ENCODE measurements at places on chromosomes 2 and 18. TPM values are rescaled to one million over a fixed set of nuclear protein-coding genes. Genes with fewer than 3 reads are reported as not detected.

DNA sequence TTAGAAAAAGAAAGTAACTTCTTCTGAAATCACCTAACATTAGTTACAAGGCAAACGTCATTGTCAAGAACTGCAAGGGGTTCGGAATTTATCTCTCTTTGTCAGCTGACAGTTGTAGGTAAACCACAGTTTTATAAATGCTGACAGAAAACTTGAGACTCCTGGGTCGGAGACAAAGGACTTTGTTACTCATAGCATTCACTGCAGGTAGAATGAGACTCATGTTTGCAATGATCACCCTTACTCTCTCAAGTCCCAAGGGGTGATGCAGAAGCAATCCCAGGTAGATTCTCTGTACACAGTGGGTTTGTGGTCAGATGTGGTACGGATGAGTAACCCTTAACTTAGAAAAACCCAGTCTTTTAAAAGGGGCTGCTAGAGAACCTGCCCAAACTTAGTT, 757.8 kb downstream of the TRIB2 start:
- DNase-seq, result no peak

CYS1 gene
- 0.09 TPM for total RNA-seq

DNA sequence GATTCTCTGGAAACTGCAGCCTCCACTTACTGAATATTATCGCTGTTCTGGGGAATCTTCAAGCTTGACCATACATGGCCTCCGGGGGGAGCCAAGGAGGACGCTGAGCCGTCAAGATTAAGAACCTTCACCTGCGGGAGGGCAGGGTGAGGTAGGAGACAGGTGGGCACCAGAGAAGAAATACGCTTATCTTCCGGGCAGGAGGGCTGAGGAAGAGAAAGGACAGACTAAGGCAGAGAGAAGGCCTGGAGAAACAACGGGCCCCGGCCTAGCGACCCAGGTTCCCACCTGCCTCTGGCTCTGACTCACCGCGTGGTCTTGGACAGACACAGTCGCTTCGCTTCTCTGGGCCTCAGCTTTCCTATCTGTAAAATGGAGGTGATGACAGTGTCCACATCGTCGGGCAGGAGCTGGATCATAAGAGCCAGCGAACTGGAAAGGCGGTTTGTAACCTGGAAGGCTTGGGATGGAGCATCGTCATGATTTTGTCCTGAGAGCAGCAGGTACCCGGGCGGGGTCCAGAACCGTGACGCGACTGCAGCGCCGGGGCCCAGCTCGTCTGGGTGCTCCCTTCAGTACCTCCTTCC, 659 bp downstream of the ZNF142 start:
- DNase-seq, result peak; percentile 32

RMDN2 gene
- 4.2 TPM for total RNA-seq

DNA sequence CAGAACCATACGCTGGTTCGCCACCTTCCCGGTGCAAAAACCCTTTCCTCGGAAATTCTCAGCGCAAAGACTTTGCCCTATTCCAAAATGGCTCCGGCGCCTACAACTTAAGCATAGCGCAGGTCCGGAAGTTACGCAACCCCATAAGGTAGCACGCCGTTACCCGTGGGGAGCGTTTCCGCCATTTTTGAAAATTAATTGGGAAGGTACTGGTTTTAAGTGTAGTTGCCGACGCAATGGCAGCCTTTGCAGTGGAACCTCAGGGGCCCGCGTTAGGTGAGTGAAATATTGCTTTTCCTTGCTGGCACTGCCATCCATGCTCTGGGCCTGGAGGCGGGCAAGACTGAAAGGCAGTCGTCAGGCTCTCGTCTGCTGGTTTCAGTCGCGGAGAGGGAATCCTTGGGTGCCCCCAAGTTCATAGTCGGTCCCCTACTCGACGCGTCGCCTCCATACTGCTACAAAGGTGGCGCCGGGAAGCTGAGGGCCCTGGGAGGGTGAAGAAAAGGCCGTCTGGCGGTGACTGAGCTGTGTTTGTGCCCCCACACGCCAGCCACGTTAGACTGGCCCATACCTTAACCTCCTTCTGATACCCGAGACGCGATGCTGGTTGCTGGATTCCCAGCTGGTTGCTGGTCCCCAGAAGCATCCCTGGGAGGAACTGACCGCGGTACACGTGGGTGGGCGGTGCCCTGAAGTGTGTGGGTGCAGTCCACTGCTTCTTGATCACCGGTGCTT, at the start of gene NUP35:
TSS of gene NUP35 (plus strand) at position 222 of the 735 bp plus-strand sequence. CDS start at position 237, 15 bp downstream.
- peak; percentile 89 for DNase-seq

DNA sequence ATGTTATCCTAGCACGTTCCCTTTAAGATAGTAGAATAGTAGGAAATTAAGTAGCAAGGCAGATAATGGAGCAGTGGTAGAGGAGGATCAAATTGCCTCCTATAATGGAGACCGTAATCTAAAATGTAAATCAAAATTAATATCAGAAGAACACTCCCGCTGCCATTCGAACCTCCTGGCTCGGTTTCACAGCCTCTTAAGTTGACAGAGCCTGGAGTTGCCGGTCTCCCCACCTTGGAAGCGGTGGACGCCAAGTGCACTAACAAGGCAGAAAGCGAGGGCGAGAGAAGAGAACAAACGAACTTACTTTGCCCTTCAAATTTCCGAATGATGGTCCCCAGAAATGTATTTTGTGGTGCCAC, 450 bp downstream of the KCNH7 start:
- no peak for DNase-seq

PAPOLG gene
- total RNA-seq, result 16.8 TPM

DNA sequence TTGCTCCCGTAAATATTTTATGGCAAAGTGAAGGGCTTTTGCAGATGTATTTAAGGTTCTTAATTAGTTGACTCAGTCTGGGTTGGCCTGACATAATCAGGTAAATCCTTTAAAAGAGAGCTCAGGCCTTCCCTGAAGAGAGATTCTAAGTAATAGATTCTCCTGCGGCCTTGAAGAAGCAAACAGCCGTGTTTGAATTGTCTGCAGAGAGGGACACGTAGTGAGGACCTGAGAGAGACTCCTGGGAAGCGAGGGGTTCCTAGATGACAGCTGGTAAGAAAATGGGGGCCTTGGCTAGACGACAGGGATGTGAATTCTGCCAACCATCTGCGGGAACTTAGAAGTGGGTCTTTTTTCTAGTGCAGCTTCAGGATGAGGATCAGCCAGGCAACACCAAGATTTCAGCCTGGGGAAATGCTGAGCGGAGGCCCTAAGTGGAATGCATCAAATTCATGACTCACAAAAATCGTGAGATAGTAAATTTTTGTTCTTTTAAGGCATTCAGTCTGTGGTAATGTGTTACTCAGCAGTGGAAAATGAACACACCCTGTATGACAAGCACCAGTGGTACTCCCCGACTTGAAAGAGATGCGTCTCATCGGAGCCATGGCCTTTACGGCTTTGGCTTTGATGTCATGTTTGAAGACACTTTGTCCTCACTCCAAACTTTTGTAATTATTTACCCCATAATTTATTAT, 62.1 kb upstream of the SMIM21 start:
- no peak for DNase-seq

DNA sequence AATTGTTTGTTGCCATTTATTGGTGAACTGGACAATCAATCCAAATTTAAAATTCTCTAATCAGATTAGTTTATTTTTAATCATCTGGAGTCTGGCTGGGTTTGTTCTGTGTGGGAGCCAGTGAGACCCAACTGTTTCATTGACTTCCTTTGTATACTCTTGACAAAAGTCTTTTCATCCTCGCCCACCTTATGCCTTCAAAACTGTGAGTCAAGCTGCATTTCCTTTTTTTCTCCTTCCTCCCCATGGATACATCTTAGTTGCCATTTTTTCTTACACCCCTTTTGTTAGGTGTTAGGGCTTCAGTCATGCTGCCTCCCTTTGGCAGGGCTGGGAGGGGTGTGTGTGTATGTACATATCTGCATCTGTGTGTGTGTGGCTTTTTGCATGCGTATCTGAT, 117.6 kb downstream of the PRKCE start:
- DNase-seq, result no peak

FAHD2B gene
- total RNA-seq, result 21.5 TPM

DNA sequence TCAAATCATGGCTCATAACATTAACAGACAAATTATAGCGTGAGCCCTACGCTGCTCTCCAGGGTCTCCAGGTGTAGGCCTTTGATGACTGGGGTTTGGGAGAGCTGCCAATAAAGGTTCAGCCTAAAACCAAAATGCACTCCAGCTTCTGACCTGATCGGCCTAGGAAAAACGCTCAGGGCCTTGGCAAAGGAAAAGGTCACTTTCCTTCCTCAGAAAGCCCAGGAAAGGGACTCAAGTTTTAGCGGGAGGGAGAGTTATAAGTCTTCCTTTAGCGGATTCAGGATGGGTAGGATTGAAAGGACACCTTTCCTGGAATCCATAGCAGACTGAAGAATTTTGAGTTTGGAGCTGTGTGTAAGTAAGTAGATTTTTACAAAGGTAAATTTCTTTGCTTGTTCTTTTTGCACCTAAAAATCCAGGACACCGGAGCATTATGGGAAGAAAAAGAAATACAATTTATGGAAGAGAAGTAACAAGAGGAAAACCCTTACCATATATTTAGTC, 8.8 kb downstream of the EVX2 start:
- no peak for DNase-seq
